ENCODE measurements at places on chromosomes 16 and 17. TPM values are rescaled to one million over a fixed set of nuclear protein-coding genes. Genes with fewer than 3 reads are reported as not detected.

DNA sequence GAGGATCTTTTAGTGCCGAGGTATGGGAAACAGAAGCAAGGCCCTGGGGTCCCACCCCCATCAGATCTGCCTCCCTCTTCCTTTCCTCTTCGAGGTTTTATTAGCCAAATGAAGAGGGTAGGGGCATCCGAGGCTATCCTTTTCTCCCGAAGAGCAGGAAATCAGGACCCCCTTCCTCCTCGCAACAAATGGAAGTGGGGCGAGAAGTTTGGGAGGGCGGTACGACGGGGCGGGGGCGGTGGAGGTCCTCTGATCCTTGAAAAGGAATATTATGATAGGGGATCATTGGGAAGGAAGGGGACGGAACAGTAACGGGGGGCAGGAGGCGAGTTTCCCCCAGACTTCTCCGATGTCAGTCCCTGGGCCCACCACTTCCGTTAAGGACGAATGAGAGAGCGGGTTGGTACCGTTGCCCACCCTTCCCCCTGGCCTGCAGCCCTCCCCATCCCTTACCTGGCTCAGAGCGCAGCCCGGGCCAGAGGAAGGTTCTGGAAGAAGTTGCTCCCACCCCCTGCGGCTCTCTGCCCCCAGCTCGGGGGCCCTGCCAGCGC lies 309 bp downstream of the FOXJ1 start:
- H3K4me3 ChIP-seq: peak overlapping the region; percentile 72
- DNase-seq: no peak
- H3K36me3 ChIP-seq: peaks cover 7% of the 10 kb centered on the region

DNA sequence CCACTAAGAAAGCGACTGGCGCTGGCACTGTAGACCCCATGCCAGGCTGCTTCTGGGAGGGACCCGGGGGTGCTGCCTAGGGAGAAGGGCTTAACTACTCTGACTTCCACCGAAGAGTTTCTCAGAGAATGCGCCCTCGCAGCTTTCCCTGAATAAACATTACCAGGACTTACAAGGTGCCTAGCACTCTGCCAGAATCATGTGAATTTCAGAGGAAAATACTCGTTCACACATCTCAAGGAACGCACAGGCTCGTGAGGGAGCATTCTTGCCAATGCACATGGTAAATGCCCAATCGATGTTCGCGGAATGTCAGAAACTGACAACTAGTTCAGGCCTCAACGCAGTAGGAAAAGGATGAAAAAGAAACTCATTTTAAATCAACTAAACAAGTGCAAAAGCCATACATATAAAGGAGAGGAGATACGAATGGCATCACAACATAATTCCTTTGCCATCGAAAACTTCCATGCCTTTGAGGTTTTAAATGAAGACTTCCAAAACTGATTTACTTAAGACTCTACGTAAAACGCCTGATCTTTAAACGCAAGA lies 999 bp downstream of the CMC2 start:
- no peak for DNase-seq
- H3K27me3 ChIP-seq: no peaks in the 10 kb centered on the region
- H3K4me3 ChIP-seq: peak overlapping the region; percentile 86
- peaks cover 53% of the 10 kb centered on the region for H3K4me1 ChIP-seq

DNA sequence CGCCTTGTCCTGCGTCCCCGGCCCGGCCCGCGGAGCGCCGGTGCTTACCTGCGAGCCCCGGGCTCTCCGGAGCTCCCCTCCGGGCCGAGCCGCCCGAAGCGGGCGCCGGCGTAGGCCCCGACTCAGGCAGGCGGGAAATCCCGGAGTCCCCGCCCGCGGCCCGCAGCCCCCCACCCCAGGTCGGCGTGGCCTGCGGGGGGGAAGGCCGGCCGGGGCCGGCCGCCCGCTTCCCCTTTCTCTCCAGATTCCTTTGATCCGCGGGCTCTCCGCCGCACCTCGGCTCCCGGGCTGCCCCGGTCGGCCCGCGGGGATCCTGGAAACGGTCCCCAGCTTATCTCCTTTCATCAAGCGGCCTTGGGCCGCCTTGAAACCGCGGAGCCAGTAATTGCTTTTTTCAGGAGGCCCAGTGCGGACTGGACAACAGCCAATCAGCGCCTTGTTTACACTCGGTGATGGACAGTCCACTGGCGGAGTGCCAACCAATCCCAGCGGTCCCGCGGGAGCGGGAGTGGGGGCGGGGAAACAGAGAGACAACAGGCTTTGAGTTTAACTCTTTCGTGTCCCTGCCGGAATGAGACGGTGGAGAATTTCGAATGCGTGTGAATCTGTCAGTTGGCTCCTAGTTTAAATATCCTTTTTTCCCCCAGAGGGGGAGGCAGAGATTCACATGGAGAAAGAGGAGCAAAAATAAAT lies 1.4 kb upstream of the BAHCC1 start:
- H3K4me3 ChIP-seq: peak overlapping the region; percentile 31
- peaks cover 19% of the 10 kb centered on the region for H3K4me1 ChIP-seq
- no peak overlapping the region for H3K27ac ChIP-seq
- no peaks in the 10 kb centered on the region for H3K36me3 ChIP-seq
- H3K27me3 ChIP-seq: peaks cover 57% of the 10 kb centered on the region

DNA sequence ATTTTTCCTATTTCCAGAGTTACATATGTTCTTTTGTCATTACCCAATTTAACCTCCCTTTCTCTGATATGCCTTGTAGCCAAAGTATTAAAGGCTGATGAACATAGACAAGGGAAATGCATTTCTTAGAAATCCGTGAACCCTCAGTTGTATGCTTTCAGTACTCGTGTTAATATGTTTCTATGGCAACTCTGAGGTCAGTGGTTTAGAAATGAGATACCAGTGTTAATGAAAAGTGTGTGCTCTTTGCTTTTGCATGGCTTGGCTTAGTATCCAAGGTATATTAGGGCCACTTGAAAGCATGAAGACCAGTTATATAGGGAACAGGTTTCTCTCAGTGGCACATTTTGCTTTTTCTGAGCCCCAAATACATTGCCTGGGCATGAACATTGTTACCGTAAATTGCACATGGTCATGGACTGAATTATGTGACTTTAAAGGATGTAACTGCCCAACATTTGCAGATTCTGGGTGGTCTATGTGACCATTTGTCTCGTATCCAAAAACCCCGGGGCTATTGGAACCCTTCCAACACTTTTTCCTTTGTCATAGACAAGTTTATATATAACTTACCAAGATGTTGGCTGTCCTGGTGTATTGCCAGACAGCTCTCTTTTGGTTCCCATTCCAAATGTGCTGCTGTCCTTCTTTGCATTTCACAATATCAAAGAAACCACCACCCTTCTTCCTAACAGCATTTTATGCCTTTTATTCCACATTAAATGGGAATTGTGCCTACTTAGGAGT lies 17.5 kb downstream of the ABHD15 start:
- DNase-seq: no peak
- peaks cover 17% of the 10 kb centered on the region for H3K4me1 ChIP-seq
- no peak overlapping the region for H3K27ac ChIP-seq

- no peak overlapping the region for H3K27ac ChIP-seq
- DNase-seq: no peak
- H3K36me3 ChIP-seq: no peaks in the 10 kb centered on the region
- peaks cover 22% of the 10 kb centered on the region for H3K27me3 ChIP-seq
- peaks cover 13% of the 10 kb centered on the region for H3K4me1 ChIP-seq
- H3K4me3 ChIP-seq: no peak overlapping the region
Observed at GRCh38 chr17:38741921-38742410, 6.2 kb downstream of the PCGF2 start.

DNA sequence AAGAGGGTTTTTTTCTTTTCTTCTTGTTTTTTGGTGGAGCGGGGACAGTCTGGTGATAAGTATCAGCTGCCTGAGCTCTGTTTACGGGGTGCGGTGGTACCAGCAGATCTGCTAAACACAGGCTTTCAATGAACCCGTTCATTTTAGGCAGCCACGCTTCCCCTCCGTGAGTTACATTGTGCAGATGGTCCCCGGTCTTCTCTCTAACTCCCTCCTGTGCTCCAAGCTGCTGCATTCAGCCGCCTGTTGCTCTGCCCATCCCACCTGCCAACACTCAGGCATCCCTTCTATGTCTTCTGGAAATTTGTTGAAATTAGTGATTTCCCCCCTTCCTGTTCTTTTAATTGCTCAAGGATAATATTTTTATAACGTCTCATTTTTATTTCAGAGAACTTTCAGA lies 82.1 kb upstream of the ELAC2 start:
- H3K4me1 ChIP-seq: no peaks in the 10 kb centered on the region
- H3K27ac ChIP-seq: no peak overlapping the region
- H3K27me3 ChIP-seq: peaks cover 2% of the 10 kb centered on the region
- no peaks in the 10 kb centered on the region for H3K36me3 ChIP-seq

GRCh38 chr17:67642488-67642887 lies 75.2 kb upstream of the NOL11 start:
- H3K36me3 ChIP-seq: peaks cover 6% of the 10 kb centered on the region
- no peak overlapping the region for H3K27ac ChIP-seq
- H3K4me1 ChIP-seq: peaks cover 7% of the 10 kb centered on the region
- no peak overlapping the region for H3K4me3 ChIP-seq

- peaks cover 5% of the 10 kb centered on the region for H3K4me1 ChIP-seq
- H3K36me3 ChIP-seq: peaks cover 4% of the 10 kb centered on the region
- no peaks in the 10 kb centered on the region for H3K27me3 ChIP-seq
- no peak for DNase-seq
Observed at GRCh38 chr16:30003670-30004423, 7.0 kb downstream of the DOC2A start.

DNA sequence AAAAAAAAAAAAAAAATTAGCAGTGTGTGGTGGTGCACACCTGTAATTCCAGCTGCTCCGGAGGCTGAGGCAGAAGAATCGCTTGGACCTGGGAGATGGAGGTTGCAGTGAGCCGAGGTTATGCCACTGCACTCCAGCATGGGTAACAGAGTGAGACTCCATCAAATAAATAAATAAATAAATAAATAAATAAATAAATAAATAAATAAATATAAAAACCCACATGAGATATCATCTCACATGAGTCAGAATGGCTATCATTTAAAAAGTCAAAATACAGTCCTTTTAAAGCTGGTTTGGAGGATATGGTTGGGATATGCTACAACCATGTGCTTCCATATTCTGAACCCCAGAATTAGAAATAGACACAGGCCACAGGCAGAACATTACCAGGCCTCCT lies 114.3 kb downstream of the WSCD1 start:
- DNase-seq: no peak
- peaks cover 10% of the 10 kb centered on the region for H3K27me3 ChIP-seq
- no peak overlapping the region for H3K4me3 ChIP-seq
- H3K4me1 ChIP-seq: no peaks in the 10 kb centered on the region
- no peak overlapping the region for H3K27ac ChIP-seq

DNA sequence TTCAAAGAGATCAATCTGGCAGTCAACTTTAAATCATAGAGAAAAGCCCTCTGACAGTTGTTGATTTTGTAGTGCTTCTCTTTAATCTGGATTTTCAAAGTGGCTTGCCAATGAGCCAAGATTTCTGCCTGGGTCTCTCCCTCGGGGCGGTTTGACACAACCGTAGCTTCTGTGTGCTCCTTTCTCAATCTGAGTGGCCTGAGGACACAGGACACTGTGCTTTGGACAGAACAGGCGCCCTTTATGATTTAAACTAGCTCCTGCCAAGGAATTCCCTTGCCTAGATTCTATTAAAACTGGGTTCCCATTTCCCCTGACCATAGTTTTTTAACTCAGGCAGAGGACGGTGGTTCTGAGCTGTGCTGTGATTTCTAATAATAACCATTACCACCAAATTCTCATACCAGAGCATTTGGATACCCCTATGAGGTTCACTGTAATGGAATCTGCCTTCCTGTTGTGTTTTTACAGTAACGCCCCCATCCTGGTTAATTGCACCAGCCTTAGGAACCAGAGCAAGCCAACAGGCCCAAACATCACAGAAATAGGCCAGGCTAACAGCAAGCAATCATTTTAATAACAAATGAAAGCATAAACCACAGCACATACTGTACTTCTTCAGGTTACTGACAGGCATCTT lies 4.0 kb downstream of the ZFHX3 start:
- peaks cover 25% of the 10 kb centered on the region for H3K27me3 ChIP-seq
- DNase-seq: no peak
- no peak overlapping the region for H3K4me3 ChIP-seq
- H3K4me1 ChIP-seq: peaks cover 4% of the 10 kb centered on the region
- H3K36me3 ChIP-seq: no peaks in the 10 kb centered on the region

DNA sequence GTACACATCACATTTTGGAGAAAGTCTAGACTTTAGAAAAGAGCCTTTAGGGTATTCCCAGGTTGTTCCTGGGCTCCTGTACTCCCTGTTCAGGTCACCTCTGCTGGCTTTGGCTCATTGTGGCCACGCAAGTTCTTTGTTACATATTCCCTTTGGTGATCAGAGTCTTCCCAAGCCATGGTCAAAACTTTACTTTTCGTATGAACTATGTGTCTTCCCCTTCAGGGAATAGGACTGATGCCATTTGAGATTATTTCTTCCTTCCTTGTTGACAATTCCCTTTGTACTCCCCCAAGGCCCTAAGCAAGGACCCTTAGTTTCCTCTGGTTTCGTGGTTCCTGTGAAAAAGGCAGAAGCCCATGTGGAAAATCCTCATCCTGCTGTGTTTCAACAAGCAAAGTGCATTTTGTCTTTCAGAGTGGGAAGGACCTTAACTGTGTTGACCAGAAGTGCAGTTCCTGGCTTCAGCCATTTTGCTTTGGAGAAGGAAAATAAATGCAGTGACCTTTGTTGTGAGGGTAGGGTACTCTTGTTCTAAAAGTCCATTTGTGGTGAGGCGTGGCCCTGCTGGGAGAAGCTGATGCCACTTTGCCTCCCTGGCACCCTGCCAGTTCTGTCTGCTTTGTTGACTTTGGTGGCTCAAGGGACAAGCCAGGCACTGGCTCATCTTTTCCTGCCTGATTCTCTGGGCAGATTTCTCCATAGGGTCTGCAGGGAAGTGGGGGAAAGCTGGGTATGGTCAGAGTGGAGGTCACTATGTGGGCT lies 55.1 kb downstream of the ZNRF1 start:
- H3K27me3 ChIP-seq: no peaks in the 10 kb centered on the region
- DNase-seq: no peak
- H3K36me3 ChIP-seq: no peaks in the 10 kb centered on the region
- no peak overlapping the region for H3K27ac ChIP-seq
- H3K4me3 ChIP-seq: no peak overlapping the region

GRCh38 chr17:81950501-81950900 lies 3.5 kb upstream of the MYADML2 start:
- H3K27me3 ChIP-seq: no peaks in the 10 kb centered on the region
- DNase-seq: no peak
- H3K27ac ChIP-seq: no peak overlapping the region
- no peak overlapping the region for H3K4me3 ChIP-seq
- no peaks in the 10 kb centered on the region for H3K4me1 ChIP-seq
- no peaks in the 10 kb centered on the region for H3K36me3 ChIP-seq

DNA sequence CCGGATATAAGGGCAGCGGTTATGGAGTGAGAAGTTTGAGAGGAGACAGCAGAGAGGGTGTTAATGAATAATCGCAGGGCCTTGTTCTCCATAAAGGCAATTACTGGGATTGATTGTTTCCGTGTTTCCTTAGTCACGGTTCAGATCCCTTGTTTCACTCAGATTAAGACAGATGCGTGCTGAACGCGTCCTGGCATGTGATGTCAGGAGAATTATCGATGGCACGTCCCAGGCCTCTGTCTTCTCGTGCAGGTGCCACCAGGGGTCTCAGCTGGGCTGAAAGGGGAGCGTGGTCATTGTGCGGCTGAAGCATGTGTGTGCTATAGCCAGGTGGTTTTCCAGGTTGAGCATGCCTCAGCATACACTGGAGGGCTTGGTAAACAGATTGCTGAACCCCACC lies 142.4 kb upstream of the NOL11 start:
- peaks cover 27% of the 10 kb centered on the region for H3K4me1 ChIP-seq
- no peak for DNase-seq
- no peaks in the 10 kb centered on the region for H3K27me3 ChIP-seq
- H3K27ac ChIP-seq: peak overlapping the region; percentile 20
- H3K4me3 ChIP-seq: no peak overlapping the region
- H3K36me3 ChIP-seq: peaks cover 7% of the 10 kb centered on the region

Gene DNAAF1
- total RNA-seq: not detected

Gene PRSS21
- total RNA-seq: 12.5 TPM

Gene KPNA2
- total RNA-seq: 180 TPM

Gene ENGASE
- total RNA-seq: 41.3 TPM

Gene SHCBP1
- total RNA-seq: 37.6 TPM

Gene MYH3
- 4.1 TPM for total RNA-seq

Gene SLFN13
- total RNA-seq: 41.8 TPM
